ENCODE measurements at places on chromosomes 5 and 9. TPM values are rescaled to one million over a fixed set of nuclear protein-coding genes. Genes with fewer than 3 reads are reported as not detected.

Gene SH3PXD2B
- total RNA-seq = 41.2 TPM

Gene TRIM14
- 7.0 TPM for total RNA-seq

Gene TTC23L
- under 0.01 TPM for total RNA-seq

Gene SLC45A2
- not detected for total RNA-seq
